Central memory CD4-positive, alpha-beta T cell (primary cell): ENCODE measurements at places on chromosomes 3 and 15.

DNA sequence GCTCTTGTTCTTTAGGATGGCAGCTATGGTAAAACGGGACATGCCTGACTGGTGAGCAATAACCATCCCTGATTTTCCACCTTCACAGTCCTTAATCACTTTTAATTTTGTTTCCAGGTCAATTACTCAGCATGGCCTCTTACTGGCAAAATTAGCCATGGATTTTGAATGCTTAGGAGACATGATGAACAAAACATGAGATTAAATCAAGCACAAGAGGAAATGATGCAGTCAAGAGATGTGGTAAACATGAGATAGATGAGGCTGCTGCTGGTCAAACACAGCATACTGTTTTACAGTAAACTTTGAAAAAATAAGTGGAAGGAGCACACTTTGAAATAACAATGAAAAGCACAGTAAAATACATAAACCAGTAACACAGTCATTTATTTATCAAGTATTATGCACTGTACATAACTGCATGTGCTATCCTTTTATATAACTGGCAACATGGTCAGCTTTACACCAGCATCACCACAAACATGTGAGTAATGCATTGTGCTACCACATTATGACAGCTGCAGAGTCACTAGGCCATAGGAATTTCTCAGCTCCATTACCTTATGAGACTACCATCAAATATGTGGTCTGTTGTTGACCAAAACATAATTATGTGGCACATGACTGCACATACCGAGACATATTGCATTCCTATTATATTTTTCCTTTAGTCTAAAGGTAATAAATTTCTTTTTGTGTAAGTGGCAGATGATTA, 30.1 kb upstream of the ZNF502 start:
- no peak for DNase-seq

DNA sequence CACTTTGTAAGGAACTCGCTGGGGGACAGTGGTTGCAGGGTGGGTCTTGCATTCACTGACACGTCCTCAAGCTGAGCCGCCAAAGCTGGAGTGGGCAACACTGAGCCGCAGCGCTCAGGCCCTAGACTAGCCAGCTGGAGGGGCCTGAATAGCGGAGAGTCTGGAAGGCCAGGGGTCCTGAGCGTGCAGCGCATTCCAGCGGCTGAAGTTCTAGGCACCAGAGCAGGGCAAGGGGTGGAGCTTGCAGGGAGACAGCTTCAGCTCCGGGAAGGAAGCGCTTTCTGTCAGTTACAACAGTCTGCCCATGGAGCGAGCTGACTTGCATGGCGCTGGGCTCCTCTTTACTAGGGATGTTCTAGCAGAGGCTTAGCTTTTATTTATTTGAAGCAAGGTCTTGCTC, 2.7 kb downstream of the MAP6D1 start:
- no peak for DNase-seq

- DNase-seq = no peak
Measured at GRCh38 chr3:126226374-126226773, 46.0 kb upstream of the ALDH1L1 start.

DNA sequence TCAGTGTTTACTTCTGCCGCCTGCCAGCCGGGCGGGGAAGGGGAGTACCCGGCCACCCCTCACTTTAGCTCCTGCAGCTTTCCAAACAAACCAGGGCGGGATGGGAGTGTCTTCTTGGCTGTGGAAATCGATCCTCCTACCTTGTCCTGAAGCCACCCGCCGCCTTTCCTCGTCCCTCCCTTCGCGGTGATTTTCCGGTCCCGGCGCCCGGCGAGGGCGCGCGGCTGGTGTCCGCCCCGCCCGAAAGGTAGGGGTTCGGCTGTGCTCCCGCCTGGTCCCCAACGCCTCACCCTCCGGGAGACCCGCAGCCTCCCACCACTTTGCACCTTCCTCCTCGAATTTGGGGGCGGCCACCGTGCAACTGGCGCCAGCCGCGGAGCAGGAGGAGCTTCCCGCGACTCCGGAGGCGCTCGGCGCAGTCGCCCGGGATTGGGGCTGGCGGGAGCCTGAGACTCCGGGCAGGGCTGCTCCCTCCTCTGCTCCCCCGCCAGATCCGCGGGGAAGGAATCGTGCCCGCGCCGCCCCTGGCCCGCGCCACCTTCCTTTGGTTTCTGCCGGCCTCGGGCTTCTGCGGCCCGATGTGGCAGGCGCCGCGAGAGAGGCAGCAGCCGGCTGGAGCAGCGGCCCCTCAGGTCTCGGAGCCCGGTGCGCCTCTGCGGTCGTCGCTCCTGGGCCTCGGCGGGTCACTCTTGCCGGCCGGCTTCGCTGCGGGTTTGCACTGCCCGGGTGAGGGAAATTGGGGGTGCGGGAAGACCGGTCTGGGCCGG, 30.7 kb upstream of the ST3GAL6 start:
- no peak for DNase-seq

- no peak for DNase-seq
Measured at GRCh38 chr15:25171111-25171811, 216.5 kb downstream of the SNRPN start.

DNA sequence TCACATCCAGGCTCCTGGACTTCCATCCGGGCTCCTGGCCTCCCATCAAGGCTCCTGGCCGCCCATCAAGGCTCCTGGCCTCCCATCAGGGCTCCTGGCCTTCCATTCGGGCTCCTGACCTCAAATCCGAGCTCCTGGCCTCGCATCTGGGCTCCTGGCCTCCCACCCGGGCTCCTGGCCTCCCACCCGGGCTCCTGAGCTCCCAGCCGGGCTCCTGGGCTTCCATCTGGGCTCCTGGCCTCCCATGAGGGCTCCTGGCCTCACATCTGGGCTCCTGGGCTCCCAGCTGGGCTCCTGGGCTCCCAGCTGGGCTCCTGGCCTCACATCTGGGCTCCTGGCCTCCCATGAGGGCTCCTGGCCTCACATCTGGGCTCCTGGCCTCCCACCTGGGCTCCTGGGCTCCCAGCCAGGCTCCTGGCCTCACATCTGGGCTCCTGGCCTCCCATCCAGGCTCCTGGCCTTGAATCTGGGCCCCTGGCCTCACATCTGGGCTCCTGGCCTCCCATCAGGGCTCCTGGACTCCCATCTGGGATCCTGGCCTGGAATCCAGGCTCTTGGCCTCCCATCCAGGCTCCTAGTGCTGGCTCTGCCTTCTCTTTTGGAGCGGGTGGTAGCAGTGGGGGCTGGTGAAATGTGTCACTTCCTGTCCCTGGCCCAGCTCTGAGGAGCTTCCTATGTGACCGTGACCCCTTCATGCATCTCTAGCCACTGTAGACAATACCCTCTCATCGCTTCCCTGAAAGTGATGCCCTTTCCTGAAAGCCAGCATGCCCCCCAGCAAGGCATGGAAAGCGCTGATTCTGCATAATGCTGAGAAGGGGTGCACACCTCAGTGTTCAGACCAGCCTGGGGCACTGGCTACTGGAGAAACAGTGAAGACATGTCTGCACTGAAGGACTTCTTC, 62.7 kb upstream of the BLM start:
- no peak for DNase-seq

DNA sequence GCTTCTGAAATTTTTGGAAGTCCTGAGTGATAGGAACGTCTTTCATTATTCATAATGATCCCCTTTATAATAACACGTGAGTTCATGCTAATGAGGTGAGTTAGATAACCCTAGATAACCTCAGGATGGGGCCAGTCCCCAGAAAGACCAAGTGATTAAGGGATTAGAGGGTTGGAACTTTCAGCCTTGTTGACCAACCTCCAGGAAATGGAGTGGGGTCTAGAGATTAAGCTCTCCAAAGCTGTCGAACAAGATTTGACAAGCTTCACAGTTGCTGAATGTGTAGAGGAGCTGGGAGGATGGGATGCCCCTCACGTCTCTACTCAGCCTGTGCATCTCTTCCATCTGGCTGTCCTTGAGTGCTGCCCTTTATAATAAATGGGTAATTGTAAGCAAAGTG, 107.1 kb downstream of the ZMAT3 start:
- no peak for DNase-seq

GRCh38 chr3:135991621-135992020, 26.1 kb downstream of the PPP2R3A start:
- DNase-seq = no peak

GRCh38 chr3:154139996-154140436, 18.8 kb downstream of the ARHGEF26 start:
- no peak for DNase-seq

GRCh38 chr3:105414841-105415240, 48.1 kb downstream of the ALCAM start:
- no peak for DNase-seq

DNA sequence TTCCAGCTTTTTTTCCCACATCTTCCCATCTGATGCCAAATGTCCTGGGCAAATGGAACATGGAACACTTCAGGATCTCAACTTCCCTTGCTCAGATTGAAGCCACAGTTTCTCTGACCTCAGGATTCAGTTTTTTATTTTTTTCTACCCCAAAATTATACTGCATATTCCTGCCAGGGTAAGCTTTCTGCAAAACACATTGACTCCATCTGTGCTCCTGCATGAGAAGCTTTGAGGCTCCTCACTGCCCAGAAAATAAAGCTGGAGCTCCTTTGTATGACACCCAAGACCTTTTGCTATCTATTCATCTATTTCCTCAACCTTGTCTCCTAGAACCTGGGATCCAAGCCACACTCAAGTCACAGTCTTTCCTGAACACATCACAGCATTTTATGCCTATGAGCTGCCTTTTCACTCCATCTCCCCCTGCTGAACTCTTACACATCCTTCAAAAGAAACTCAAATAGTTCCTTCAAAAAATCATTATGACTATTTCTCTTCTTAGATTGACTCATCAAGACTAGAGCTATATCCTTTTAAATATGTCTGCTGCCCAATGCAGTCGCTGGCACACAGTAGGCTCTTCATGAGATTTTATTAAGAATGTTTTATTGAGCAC, 57.4 kb upstream of the PSMD6 start:
- DNase-seq = no peak

GRCh38 chr3:66797889-66798560, 200.1 kb upstream of the KBTBD8 start:
- no peak for DNase-seq

GRCh38 chr3:171777596-171777995, 32.7 kb downstream of the PLD1 start:
- DNase-seq = no peak
